ENCODE measurements at places on chromosomes 5 and 9.

DNA sequence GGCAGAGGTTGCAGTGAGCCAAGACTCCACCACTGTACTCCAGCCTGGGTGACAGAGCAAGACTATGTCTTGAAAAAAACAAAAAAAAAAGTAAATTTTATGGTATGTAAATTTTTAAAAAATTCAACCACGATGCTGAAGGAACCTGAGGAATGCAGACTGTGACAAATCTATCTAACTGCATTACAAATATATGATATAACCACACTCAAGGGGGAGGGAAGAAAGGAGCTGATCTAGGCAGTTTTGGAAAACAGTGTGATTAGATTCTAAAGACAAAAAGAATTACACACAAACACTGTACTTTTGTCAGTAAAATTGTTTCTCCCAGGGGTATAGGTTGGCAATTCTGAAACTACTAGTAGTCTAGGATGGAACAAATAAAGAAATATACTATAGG, 17.0 kb downstream of the LARS1 start:
- no peak for DNase-seq

DNA sequence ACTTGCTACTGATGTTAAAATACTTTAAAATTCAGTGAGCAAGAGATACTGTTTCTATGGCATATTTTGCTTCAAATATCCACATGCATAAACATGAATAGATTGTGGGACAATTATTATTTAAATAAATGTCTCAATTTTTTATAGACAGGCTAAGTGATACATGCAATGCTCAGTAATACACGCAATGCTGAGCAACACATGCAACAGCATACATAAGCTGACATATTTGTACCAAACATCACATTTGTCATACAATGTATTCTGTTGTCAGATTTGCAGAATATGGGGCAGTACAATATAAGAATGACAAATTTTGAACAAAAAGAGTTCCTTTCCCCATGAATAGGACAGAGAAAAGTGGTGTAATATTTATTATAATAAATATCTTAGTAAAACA, 155.5 kb downstream of the PDE4D start:
- DNase-seq: no peak

- no peak for DNase-seq
Observed at GRCh38 chr5:82777106-82777505, 300.1 kb downstream of the TMEM167A start.

- no peak for DNase-seq
Observed at GRCh38 chr5:142080248-142080647, 28.3 kb upstream of the NDFIP1 start.

GRCh38 chr5:108661590-108662219, 86.0 kb upstream of the FER start:
- DNase-seq: no peak

GRCh38 chr5:151718646-151719045, 31.9 kb upstream of the SPARC start:
- no peak for DNase-seq

- DNase-seq: no peak
Observed at GRCh38 chr5:115494570-115495289, 49.8 kb downstream of the FEM1C start.

DNA sequence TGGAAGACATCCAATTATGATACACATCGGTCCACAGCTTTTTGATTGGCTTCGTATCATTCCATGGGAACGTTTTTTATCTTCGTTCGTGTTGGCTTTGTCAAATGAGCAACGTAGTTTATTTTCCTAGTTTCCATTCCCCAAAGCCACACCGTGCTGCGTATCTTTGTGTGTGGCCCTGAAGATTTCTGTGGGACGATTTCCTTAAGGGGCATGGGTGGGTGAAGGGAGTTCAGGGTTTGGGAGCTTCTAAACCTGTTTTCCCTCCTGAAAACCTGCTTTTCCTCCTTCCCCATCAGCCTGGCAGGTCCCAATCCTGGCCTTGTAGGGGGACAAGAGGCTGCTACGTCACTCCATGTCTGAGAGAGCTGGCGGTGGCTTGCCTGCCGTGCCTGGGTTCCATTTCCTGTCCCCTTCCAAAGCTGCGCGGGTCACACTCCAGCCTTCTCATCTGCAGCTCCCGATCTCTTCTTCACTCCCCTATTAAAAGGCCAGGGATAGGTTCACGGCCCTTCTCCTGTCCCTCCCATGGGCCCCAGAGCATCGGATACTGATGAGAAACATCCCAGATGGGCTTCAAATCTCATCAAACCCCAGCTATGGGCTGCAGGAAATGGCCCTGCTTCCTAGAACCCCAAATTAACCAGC, 23.5 kb upstream of the ASS1 start:
- peak; percentile 18 for DNase-seq

GRCh38 chr9:77161966-77162365, 15.4 kb upstream of the VPS13A start:
- DNase-seq: no peak

DNA sequence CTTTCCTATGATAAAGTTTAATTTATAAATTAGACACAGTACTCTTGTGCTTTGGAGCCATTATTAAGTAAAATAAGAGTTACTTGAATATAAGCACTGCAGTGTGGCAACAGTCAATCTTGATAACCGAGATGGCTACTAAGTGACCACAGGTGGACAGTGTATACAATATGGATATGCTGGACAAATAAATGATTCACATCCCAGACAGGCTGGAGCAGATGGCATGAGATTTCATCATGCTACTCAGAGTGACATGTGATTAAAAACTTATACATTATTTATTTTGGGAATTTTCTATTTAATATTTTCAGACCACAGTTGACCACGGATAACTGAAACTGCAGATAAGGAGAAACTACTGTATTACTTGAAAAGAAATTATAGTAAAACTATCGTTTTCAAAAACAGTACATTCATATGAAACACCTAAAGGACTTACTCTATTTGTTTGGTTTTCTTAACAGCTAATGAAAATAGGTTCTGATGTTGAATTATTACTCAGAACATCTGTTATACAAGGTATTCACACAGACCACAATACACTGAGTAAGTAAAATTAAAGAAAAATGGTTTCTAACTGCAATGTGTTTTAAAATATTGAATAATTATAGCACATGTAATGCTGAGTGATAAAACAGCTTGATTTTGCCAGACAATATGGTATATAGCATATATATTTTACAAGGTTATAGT, 16.0 kb downstream of the LYRM7 start:
- no peak for DNase-seq

- no peak for DNase-seq
Observed at GRCh38 chr5:33631786-33632185, 191.0 kb downstream of the TARS1 start.

Data from left lung (tissue), 14 donors.